NCI-H82 (cell line): ENCODE measurements at places on chromosomes 2 and 18.

DNA sequence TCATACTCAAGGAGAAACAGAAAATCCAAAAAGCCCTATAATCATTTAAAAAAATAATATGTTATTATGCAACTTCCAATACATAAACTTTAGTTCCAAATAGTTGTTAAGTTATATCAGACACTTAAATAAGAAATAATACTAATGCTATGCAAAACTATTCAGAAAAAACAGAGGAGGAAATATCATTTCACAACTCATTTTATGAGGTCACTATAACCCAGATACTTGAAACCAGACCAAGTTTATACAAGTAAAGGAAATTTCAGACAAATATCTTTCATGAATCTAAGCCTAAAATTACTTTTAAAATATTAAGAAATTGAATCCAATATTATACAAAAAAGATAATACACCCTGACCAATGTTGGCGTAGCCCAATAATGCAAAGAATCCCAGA, 260.8 kb downstream of the CD226 start:
- DNase-seq, result no peak

GRCh38 chr18:76306685-76307292, 188.3 kb downstream of the ZNF516 start:
- DNase-seq, result peak; percentile 29

- peak; percentile 20 for DNase-seq
Observed at GRCh38 chr2:218230882-218231281, 13.9 kb downstream of the ARPC2 start.

GRCh38 chr2:239441261-239442078, 40.6 kb upstream of the HDAC4 start:
- no peak for DNase-seq

- no peak for DNase-seq
Observed at GRCh38 chr2:212843409-212844199, 305.0 kb upstream of the ERBB4 start.

- no peak for DNase-seq
Observed at GRCh38 chr2:173831312-173832229, 133.6 kb downstream of the SP3 start.

DNA sequence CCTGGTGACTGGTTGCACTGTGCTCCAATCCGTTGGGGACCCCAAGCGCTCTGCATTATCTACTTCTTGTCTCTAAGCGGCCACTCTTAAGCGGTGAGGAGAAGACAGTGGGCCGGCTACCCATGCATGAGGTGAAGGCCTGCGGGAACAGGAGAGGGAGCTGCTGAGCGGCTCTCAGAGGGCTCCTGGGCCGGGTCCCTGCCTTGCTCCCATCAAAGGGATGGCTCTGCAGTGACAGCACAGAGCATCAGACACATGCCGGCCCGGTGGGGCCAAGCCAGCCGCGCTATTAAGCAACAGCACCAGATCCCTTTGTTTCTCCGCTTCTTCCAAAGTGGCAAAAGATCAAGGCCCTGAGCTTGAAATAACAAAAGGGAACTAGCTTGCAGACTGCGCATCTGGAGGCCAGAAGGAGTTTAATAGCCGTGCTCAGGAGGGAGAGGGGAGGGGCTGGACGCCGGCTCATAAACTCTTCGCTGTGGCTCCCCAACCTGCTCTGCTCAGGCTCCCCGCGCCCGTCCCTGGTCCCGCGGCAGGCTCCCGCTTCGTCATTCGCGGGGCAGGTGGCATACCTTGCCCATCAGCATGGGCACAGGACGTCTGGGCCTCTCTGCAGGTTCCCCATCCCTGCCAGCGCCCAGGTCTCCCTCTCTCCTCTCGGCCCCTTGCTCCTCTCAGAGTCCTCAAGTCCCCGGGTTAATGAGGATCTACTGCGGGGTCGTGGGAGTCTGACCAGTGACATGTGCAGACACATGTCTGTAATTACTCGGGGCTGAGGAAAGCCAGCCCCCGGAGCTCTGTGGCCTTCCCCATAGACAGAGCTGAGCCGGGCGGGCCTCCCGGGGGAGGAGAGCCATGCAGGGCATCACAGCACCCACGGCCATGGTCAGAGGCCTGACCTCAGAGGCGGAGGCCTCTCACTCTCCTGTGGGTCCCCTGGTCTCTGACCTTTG, 96.7 kb downstream of the ASB1 start:
- DNase-seq, result peak; percentile 49

DNA sequence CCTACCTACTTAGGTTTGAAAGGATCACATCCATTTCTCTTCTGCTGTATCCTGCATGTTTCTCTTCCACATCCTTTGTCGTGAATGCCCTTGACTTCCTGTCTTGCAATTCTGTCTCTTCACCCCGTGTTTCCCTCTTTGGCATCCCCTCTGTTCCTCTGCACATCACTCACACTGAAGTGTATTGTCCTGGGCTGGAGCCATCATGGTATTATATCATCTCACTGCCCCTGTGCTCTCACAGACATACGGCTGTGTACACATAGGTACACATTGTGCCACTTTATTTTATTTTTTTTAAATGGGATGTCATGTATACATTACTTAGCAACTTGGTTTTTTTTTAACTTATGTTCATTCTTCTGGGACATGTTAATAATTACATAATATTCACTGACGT, 291.6 kb downstream of the ALPK2 start:
- DNase-seq, result no peak

DNA sequence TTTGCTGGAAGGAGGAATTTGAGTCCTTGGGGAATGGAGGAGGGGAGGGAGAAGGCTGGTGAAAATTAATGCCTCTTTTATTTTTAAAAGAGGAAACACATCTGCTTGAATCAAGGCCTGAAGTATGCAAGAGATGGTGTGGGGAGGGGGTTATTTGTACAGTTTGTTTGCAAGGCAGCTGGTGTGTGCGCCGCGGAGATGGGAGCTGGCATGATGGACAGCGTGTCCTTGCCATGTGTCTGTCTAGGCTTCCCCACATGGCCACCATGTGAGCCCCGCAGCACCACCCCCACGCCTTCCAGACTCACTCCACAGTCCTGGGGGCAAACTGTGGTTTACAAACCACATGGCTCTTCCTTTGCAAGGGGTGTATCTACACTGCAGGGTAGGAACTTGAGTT, 154.8 kb upstream of the APCDD1 start:
- no peak for DNase-seq

DNA sequence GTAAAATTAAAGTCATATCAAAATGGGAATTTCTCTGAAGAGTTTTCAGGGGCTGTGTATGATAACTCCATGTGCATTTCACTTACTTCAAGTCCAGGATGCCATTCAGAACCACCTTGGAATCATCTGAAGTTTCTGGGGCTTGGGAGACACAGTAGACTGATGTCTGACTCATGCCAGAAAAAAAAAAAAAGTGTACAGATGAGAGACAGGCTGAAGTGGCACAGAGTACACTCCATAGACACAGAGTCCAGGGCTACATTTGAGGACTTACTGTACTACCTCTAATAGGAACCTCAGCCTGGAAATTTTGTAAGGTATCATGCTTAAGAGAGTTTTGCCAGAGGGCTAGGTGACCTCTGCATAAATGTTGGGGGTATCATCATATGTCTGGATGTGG, 92.0 kb downstream of the SS18 start:
- DNase-seq, result no peak

DNA sequence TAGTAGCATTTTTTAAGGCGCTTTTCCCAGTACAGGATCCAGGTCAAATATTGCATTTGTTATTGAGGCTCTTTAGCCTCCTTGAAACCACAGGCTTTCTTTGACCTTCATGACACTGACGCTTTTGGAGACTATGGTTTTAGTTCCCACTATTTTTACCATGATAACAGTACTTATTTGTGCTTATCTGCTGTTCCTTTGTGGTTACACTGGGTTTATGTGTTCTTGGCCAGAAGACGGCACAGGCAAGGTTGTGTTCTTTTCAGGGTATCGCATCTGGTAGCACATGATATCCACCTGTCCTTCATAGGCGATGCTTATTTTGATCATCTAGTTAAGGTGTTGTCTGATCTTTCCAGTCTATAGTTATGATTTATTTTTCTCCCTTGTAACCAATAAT, 16.8 kb upstream of the MBOAT2 start:
- no peak for DNase-seq

- DNase-seq, result peak; percentile 13
Observed at GRCh38 chr2:112686348-112687217, 34.2 kb upstream of the NT5DC4 start.

DNA sequence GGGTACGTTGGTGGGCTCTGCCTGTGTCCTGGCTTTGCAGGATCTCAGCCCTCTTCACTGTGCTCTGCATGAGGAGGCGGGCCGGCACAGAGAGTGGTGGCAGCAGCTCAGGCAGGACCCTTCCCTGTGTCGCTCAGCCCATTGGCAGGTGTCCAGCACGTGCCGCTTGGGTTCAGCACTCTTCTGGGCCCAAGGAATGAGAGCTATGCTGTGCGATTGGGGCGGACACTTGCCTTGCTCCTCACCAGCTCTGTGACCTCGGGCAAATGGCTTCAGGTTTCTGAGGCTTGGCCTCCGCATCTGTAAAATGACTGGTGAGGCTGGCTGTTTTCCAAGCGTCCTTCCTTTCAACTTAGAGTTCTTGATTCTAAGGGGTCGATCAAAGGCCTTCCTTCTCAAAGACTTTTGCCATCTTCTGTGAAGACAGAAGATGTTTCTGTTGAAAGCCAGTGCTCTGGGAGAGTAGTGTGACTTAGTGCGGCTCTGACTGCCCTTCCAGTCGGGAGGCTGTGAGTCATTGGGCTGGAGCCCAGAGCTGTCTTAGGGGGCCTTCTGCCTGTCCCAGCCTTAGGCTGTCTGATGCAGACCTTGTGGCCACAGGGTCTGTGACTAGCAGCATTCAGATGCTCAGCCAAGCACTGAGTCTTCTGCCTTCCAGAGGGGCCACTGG, 35.6 kb downstream of the GLI2 start:
- no peak for DNase-seq

- DNase-seq, result peak; percentile 70
Observed at GRCh38 chr2:237581751-237582746, 8.5 kb downstream of the RAB17 start.

GRCh38 chr2:233430081-233430480, 75.8 kb downstream of the DGKD start:
- no peak for DNase-seq

DNA sequence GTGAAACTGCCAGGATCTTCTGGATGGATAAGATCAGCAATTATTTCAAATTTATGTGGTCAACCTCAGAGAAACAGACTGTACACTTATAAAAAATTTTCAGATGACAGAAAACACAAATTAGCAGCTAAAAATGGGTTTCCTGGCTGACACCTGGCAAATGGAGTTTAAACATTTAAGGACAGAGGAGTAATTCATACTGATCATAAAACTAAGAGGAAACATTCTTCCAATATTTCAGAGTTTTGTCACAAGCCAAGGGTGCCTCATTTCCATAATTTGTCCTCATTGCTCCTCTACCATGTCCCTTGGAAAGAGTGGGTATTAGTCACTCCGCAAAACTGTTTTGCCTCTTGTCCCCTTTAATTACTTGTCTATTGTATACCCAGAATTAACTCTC, 70.2 kb downstream of the TMEFF2 start:
- DNase-seq, result no peak

DNA sequence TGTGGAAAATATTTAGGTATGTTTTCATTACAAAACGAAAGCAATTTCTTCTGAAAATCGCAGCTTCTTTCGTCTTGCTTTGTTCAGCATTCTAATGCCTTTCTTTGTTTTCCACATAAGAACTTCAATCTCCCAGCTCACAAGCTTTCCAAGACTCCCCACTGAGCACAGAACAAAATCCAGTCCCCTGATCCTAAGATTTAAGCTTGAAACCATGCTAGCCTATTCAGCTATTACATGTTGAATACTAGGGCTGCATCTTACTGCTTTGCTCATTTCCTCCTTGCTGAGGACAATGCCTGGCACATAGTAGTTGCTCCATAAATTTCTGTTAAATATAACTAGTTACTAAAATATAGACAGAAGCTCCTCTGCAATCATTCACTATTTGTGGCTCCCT, 160.6 kb downstream of the GALNT3 start:
- no peak for DNase-seq

GRCh38 chr2:235523021-235523420, 29.2 kb downstream of the AGAP1 start:
- no peak for DNase-seq

DNA sequence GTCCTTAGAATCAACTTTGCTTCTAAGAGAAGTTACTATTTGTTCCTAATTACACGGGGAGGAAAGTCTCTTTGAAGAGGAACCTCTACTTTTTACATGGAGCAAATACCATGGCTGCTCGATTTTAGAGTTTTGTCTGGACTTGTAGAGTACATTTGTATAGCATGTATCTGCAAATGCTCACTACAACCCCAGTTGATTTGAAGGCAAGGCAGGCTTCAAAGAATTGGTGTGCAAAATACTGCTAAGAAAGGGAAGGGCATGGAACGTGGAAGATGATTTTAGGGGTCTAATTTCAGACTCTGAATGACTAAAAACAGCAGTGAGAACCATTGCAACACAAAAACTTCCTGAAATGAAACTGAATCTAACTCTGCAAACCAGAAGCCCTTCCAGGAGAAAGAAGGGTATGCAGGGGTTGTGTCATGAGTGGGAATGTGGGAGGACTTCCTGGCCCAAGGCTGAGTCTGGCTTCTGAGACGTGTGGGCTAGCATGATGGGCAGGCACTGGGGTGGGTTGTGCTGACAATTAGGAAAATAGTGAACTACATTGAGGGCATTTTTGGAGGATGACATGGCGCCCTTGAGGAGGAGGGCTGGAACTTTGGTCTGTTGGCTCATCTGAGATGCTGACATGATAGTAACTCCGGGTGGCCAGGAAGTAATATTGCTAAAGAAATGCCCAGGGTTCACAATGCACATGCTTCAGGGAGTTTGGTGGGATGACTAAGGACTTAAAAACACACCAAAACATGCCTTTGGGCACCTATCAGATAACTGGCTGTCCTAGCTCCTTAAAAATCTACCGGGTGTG, 18.9 kb upstream of the IL1R2 start:
- no peak for DNase-seq

GRCh38 chr2:185318271-185318724, 420.3 kb upstream of the FSIP2 start:
- no peak for DNase-seq

DNA sequence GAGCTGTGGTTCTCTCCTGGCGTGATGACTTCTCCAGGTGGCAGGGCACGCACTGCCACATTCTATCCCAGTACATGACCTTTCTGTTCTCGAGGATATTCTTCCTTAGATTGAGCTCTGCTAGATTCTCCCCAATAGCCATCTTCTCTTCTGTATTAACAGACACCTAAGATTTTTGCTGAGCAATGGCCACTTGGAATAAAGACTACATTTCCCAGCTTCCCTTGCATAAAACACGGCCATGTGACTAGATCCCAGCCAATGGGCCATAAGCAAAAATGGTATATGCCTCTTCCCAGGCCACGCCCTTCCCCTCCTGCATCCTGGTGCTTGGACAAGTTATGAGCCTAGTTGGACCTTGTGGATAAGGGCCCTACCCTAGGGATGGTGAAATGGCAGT, 82.1 kb downstream of the EIF2AK3 start:
- peak; percentile 79 for DNase-seq
